CD4-positive, alpha-beta T cell treated with Interleukin-10 for 1 hour (primary cell): ENCODE measurements at places on chromosomes 5 and 9.

DNA sequence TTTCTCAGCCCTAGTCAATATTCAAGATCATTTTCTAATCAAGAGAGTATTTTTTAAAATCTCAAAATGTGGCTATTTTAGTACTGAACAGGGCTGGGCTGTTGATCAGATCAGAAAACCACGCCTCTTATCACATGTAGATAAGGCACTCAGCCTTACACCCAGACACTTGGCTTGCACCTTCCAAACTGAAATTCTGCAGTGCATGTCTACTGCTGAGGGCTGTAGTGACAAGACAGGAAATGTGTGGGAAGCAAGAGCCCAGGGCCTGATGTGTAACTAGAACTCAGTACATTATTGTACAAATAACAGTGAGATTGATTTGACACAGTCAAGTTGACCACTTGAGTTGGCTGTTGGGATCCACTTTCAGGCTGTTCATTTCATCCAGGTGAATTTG is 48.6 kb downstream of the UBE2QL1 start:
- DNase-seq = no peak

DNA sequence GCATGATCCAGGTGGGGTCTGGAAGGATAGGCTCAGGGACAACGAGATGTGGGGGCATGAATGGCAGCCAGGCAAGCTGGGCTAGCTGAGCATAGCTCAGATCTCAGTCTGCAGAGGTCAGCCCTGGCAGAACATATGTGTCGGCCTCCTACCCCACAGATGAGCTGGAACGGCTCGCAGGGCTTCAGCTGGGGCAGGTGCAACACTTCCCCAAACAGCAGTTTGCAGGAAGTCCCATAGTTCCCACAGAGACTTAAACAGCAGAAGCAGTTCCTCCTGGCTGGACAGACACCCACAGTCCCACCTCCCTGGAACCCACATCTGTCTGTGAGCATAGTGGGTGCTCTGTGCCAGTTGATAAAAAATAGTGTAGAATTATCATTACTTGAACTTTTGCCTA is 404.6 kb downstream of the GADD45G start:
- DNase-seq = no peak

DNA sequence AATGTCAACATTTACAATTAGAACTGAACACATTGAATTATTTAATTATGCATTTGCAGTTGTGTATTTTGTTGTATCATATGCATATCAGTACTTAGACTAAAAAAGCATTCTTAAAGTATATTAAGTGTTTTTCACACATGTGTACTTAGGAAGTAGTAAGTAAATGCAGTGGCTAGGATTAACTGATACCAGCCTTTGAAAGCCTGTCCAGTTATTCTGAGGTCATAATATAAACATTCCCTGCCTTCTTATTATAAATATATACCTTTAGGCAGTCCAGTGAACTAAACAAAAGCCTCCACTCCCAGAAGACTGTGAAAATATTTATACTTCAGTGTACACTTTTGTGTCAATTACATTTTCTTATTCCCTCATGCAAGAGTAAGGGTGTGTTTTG is 83.8 kb downstream of the TLE4 start:
- no peak for DNase-seq

DNA sequence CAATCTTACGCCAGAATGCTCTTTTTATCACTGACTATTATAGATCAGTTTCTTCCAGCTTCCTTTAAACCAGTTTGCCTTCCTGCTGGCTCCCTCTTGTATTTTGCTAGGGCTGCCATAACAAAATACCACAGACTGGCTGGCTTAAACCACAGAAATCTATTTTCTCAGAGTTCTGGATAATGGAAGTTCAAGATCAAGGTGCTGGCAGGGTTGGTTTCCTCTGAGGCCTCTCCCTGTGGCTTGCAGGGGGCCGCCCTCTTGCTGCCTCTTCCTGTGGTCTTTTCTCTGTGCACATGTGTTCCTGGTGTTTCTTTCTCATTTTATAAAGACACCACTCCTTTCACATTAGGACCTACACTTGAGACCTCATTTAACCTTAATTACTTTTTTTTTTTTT is 6.8 kb upstream of the FXN start:
- peak; percentile 54 for DNase-seq

- DNase-seq = no peak
These were observed 23.5 kb upstream of the SUSD1 start for GRCh38 chr9:112198646-112199045.

DNA sequence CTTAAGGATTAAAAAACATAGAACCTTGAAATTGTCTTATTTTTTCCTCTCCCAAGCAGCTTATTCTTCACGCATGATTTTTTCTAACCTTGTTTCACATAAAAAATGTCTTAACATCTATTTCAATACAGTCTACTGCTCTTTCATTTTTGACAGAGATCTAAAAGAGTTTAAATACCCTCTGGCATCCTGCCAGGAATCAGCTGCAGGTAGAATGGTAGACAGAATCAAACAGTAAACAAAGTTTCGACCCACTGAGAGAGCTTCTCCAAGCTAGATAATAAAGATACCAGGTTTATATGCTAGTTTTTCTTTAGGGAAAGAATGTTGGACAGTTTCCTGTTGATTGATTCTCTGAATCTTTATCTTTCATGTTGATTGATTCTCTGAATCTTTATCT is 555.8 kb upstream of the CDH9 start:
- DNase-seq = no peak
